ENCODE measurements at places on chromosomes 11 and 22.

DNA sequence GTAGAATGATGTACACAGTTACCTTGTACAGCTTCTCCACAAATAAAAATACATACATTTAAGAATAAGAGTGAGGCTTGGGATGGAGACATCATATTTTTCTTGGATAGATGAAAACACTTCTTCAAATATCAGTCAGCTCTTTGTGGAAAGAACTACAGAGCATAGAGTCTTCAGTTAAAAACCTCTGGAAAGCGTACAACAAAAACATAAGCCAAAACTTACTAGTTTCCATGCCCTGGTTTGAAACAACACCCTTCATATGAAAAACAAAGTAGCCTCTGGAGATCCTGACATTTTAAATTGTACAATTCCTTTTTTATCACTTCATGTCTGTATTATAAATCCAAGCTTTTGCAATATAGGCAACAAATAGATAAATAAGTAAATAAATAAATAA, 7.0 kb upstream of the CEP126 start:
- no peak for DNase-seq

- DNase-seq, result no peak
These were observed 80.7 kb downstream of the ARHGAP20 start for GRCh38 chr11:110631551-110631950.

GRCh38 chr11:86120807-86121206, 51.9 kb upstream of the PICALM start:
- DNase-seq, result no peak

- DNase-seq, result no peak
These were observed 20.3 kb upstream of the SLN start for GRCh38 chr11:107731941-107732688.

GRCh38 chr11:8232849-8233606, 30.6 kb downstream of the LMO1 start:
- DNase-seq, result no peak

DNA sequence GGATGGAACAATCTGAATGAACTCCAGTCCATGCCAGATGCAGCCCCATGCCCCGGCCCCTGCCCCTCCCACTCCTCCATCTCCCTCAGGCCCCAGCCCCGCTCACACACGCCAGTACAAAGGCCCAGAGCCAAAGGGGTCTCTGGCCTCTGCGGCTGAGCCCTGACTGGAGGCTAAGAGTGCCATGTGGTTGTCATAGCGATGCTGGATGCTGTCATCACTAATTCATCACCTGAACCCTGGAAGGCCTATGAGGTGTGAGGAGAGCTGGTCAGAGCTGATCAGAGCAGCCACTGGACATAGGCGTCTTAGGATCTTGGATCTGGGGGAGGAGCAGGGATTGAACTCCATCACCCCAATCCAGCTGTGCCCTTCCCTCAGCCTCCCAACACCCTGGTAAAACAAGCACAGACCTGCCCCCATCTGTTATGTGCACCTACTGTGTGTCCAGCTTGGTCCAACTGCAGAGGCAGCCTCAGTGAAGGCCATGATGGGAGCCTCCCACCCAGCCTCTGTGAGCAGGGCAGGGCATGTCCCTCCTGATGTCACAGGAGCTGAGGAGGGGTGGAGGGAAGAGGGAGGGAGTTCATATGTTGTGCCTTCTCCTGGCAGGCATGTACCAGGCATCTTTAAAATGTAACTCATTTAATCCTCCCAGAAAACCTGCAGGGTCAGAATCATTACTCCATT, 16.7 kb downstream of the PDE2A start:
- DNase-seq, result no peak

GRCh38 chr11:118845369-118845768, 38.3 kb upstream of the CXCR5 start:
- DNase-seq, result no peak

- DNase-seq, result no peak
These were observed 28.0 kb downstream of the MOB2 start for GRCh38 chr11:1458340-1459218.

DNA sequence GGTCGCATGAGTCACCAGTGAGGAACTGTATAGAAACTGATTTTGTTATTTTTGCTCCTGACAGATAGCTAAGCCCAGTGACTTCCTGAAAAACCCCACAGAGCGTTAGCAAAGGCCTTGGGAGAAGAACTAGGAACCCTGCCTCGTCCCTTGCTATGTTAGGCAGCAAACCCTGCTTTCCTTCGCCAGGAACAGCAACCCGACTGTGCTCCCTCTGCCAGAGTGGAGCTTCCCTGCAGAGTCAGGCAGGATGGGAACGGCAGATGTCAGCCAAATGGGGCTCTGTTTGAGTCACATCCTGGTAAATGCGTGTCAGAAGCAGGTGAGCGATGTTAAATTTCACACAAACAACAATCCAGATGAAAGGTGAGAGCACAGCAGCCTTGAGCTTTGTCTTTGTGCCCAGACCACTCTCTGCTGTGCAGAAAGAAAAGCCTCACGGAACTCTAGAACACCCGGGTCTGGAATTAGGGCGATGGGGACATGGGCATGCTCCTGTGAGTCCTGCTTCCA, 186.6 kb downstream of the ADAMTS15 start:
- no peak for DNase-seq

DNA sequence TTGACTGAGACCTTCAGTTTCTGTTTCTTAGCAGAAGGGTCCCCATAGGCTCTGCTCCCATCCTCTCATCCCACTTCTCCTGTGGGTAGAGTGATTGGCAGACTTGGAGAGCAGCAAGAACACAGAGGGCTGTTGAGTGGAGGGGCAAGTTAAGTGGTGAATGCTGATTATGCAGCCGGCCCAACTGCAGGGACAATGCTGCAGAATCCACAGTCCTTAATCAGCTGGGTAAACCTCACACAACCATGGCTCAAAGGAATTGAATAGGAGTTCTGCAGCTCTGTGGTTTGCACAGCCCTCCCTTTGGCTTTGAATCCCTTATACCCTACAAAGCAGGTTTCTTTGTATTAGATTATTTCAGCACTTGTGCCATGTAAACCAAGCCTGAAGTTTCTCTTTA, 161.1 kb downstream of the NAV2 start:
- DNase-seq, result no peak

DNA sequence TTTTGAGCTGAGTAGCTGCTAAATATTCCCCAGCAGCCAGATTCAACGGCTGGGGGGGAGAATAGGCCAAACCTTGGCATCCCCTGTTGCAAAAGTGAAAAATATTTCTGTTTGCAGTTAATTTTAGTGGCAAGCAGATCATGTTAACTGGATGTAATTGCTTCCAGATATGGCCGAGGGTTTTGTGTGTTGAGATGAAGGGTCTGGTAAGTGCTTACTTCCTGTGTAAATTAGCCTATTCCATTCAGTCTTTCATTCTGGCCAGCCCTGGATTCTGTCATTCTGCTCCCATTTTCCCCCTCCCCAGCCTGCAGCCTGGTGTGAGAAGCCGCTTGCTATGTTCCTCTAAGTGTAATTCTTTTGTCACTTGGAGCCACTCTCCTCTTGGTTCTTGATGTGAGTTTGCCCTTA, 17.4 kb downstream of the ZBTB16 start:
- no peak for DNase-seq

DNA sequence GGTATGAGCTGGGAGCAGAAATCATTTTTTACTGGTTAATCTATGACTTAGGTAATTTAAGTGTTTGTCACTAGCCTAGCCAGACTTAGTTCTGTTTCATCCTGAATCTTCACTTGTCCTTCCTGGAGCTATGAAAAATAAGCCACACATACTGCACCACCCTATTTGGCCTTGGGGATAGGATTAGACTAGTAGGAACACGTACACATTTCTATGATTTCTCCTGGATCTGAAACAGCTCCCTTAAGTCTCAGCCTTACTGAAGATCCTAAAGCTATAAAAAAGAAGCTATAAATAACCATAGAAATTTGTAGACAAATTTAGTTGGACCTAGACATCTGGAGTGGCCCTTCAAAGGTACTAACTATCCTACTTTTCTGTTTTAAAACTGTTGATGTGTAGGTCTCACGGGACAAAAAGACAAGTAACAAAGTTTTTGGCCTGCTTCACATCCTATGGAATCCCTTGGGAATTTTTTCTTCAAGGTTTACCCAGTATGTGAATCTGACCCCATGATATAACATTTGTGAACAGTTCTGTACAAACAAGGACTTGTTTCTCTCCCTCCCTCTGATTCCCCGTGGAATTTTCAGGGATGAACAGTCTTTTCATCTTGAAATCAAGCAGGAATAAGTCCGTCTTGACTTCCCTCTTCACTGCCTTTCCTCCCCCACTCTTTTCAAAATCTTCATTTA, 275.0 kb downstream of the FAM76B start:
- no peak for DNase-seq

DNA sequence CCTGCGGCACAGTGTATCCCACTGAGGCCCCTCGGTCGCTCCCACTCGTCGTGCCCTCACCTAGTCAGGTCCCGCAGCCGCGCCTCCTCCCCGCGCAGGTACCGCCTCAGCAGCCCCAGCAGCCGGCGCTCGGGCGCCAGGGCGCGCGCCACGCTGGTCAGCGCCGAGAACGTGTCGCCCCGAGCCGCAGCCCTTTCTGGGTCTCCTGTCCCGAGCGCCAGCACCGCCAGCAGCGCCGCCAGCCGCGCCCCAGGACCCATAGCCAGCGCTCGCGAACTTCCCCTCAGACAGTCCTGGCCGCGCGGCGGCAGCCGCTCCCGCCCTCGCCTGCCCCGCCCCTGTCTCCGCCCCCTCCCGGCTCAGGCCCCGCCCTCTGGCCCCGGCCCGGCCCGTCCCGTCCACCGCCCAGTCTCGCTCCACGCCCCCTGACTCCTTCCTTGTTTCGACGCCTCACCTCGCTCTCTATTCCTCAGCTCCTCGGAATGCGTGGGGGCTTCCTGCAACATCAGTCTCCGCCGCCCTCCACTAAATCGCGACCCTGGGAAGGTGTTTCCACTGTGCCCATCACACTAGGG, at the start of gene P4HA3:
Gene P4HA3, minus strand, starts transcription at position 289 of the 575 bp plus-strand sequence. Its CDS starts 29 bp downstream, at position 260.
- DNase-seq, result no peak

- DNase-seq, result no peak
These were observed 3.2 kb downstream of the C11orf54 start for GRCh38 chr11:93744669-93745004.

DNA sequence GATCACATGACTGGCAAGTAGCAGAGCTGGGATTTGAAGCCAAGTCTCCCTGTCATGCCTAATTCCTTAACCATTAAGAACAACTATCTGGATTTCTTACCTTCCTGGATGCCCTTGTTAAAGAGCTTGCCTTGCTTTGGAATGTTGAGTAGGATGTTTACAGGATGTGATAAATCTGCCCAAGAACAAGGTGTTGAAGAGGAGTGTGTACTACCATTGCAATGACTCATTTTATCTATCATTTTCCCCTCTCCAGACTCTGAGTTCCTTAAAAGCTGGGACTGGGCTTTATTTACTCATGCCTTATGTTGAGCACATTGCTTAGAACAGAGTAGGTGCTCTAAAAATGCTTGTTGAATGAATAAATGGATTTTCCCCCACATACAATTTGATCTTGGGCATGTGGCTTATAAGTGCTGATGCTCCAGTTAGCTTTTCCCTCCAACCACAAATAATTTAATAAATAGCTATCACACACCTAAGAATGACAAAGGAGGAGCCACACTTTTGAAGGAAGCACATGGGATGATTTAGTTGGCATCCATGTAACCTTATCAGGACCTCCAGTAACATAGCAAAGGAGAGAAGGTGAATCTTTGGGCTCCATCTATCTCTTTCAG, 268.6 kb upstream of the SESN3 start:
- DNase-seq, result no peak

- DNase-seq, result no peak
These were observed 61.6 kb upstream of the SLC17A6 start for GRCh38 chr11:22276535-22276934.

DNA sequence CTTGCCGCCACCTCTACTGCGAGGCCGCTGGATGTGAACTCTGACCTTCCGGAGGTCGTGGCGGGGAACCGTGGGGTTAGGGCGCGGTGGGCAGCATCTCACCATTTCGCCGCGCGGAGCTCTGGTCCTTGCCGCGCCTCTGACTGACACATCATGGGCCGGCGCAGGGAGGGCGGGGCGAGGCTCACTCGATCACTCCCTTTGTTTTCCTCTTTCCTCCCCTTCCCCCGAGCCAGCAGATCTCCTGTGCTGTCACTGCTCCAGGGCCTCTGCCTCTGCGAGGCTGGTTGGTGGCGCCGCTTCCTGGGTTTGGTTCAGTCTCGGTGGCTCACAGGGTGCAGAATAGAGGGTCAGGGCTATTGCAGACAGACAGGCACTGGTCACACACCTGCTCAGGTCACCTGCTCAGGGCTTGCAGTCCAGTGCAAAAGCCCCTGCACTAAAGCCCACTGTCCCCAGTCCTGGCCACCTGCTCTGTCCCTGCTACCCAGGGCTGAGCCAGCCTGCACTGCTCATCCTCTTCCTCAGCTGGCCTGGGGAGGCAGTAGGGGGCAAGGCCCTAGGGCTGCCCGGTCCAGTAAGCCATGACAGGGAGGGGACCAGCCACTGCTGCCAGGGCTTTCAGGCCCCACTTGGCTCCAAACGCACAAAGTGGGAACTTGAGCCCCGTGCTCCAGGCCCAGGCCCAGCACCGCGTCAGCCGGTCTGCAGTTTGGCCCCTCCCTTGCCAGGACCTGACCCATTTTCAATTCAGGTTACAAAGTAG, 36.2 kb downstream of the PISD start:
- peak; percentile 7 for DNase-seq

- DNase-seq, result no peak
These were observed 6.1 kb downstream of the FXYD6 start for GRCh38 chr11:117870103-117870952.

- no peak for DNase-seq
These were observed 8.0 kb downstream of the RNF121 start for GRCh38 chr11:71936825-71937224.

DNA sequence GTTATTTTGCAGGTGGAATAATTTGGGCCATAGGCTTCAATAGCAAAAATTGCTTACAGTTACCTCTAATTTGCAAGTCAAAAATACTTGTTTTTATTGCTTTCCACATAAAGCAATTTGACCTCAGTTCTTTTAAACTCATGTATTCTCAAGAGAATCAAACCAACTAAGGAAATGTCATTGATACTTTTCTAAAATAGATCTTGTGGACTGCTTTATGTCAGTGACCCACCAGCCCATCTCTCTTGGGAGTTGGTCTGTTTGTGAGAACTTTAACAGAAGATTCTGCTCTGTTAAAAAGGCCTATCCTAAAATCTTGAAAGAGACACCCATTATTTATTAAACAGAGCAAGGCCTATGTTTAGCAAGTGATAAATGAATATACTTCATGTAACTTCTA, 75.2 kb downstream of the DDIAS start:
- no peak for DNase-seq

- DNase-seq, result peak; percentile 21
These were observed 17.9 kb upstream of the KCNQ1OT1 start for GRCh38 chr11:2717561-2718325.

- no peak for DNase-seq
These were observed 19.5 kb upstream of the SLC22A12 start for GRCh38 chr11:64571410-64572091.

Measured in NCI-H1694 treated with DMSO at 0.1 percent for 48 hours (cell line).